T-helper 9 cell (primary cell): ENCODE measurements at places on chromosomes 11 and 22.

DNA sequence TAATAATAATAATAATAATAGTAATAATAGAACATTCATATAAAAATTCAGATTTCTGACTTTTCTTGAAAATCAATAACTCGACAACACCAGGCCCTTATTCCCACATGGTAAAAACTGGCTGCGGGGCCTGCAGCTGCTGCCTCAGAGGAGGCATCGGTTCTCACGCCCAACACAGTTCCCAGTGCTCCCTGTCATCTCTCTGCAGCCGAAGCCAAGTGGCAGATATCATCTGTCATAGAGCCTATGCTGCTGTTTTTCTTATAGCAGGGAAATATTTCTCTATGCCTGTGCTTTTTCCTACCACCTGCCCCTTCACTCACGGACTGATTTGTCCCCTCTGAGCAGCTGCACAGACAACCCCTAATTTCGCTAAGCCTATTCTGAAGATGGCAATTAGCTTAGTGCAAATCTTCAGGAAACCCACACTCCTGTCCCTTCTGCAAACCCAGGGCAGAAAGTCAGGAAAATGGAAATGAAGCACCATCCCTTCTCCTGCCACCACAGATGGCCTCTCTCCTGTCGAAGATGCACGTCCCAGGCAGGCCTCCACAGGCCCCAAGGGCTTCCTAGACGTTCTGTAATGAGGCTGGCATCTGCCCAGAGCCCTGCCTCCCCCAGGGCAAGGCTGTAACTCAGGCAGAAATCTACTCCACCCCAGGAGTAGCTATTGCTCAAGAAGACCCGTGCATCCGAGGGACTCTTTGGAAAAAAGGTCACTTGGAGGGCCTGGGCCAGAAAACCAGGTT is 66.7 kb downstream of the SYN3 start:
- no peak for DNase-seq

DNA sequence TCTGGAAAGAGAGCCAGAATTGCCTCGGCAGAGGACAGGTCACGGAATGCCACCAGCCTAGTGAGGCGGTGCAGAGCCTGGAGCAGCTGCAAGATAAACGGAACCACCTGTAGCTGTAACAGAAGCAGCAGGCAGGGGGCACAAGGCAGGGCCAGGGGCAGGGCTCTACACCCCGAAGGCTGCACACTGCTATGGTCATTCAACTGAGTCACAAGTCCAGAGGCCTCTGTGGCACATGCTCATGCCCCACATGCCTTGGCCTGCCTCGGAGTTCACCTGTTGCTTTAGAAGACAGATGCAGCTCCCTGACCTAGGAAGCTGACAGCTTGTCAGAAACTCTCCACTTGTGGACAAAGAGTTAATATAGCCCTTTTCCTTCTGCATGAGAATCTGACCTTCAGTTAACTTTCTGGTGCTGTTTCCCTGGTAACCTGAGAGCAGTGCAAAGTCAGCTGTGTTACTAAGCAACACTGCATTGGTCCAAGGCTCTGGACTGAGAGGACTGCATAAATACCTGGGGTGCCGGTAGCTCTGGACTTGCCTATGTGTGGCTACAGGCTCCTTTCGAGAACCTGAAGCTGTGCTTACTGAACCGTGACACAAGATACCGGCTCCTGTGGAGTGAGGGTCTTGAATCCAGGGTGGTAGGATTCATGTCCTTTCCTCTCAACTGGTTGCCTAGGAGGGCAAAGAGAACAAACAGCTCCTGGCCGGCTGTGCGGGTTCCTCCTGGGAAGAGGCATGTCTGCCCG is 10.5 kb downstream of the COMMD9 start:
- no peak for DNase-seq

GRCh38 chr22:50247748-50248147 is 2.9 kb upstream of the TUBGCP6 start:
- DNase-seq: peak; percentile 57

DNA sequence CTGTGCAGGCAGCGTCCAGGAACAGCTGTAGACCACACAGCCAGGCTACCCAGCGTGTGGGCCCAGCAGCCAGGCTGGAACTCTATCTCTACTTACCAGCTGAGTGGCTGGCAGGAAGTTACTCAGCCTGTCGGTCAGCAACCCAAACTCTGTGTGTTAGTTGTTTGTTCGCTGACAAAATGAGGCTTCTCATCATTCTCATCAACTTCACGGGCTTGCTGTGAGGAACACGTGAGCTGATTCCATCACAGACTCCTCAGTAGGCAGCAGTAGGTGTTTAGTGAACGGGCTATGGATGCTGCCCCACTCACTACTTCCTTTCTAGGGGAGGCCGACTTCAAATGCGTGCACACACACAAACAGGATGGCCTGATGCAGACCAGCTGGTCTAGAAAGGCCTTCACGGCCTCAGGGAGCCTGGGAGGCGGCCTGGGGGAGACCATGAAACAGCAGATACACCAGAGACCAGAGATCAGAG is 830 bp upstream of the SPDYC start:
- no peak for DNase-seq

- no peak for DNase-seq
Observed at GRCh38 chr11:73999581-74000306, 9.1 kb downstream of the UCP3 start.
